ENCODE measurements at places on chromosomes 4 and X.

DNA sequence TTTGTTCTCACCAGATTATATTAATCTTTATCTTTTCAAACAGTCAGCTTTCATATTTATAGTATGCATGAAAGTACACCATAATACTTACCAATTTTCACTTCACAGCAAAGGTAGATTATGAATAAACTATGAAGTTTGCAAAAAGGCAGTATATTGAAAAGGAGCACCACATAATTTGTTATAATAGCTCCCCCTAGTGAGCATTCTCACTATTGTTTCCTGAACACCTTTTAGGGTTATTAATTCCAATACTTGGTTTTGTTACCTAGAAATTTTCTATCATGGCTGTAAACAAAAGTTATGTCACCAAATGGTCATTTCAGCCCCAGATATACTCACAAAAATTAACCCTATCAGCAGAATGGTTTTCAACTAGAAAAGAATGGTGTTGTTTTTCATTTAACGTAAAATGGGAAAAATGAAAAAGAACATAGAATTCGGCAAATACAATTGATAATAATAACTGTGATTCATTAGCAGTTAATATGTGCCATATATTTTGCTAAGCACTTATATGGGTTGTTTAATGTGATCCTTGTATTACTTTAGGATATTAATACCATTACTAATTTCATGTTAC lies 30.2 kb upstream of the NKX6-1 start:
- DNase-seq: peak; percentile 9

- DNase-seq: peak; percentile 25
Observed at GRCh38 chrX:67555578-67556203, 11.9 kb downstream of the AR start.

- no peak for DNase-seq
Observed at GRCh38 chrX:39049975-39050374, 248.7 kb downstream of the MID1IP1 start.

- DNase-seq: no peak
Observed at GRCh38 chr4:15068298-15068697, 66.0 kb downstream of the CPEB2 start.

DNA sequence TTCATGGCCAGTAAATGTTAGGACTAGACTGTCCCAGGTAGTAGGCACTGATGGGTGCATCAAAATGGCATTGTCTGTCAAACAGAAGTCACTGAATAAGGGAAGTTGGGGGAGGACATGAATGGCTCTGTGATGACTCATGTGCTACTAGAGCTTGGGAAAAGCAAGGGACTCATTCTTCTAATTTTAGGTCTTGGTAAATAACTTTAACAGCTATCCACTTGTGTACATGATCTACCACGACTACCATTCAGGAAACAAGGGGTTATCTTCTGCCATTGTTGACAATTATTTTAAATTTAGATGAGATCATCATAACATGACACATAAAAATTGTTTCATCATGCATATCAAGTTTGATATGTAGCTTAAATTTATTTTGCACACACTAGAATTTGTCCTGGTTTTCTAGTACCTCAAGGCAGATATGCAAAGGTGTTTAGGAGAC lies 6.3 kb downstream of the AREG start:
- peak; percentile 67 for DNase-seq

DNA sequence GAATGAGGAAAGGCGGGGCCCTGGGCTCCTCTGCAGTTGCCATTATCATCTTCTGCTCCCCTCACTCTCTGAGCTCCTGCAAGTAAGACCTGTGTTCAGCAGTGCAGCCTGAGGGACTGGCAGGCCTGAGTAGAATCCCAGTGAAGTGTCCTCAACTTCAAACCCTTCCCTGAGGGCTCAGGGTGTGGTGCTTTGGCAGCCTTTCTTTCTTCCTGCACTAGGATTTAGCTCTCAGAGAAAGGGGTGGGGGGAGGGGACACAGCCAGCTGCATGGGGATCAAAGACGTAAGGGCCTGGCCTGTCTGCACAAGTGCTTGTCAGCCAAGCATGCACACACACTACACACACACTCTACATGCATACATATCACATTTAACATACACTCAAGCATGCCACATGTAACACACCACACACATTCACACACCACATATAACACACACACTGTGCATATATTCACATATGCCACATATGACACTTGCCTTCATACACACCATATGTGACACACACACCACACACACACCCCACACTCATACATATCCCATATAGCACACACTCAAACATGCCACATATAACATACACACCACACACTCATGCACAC lies 223.4 kb upstream of the RPL34 start:
- no peak for DNase-seq

DNA sequence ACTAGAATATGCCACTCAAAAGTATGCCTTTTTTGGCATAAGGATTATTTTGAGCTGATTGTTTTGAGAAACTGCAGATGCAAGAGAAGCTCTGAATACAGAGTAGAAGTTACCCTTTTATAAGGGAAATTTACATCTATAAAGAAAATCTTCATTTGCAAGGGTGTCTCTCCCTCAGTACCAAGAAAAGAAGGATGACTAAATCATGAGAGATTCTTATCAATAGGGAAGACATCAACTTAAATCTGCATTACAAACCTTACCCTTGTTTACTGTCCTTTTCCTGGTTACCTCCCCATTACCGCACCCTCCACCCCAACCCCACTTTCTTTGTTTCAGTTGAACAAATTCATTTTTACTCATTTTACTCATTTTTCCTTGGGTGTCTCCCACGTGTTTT lies 62.5 kb downstream of the RLIM start:
- no peak for DNase-seq

DNA sequence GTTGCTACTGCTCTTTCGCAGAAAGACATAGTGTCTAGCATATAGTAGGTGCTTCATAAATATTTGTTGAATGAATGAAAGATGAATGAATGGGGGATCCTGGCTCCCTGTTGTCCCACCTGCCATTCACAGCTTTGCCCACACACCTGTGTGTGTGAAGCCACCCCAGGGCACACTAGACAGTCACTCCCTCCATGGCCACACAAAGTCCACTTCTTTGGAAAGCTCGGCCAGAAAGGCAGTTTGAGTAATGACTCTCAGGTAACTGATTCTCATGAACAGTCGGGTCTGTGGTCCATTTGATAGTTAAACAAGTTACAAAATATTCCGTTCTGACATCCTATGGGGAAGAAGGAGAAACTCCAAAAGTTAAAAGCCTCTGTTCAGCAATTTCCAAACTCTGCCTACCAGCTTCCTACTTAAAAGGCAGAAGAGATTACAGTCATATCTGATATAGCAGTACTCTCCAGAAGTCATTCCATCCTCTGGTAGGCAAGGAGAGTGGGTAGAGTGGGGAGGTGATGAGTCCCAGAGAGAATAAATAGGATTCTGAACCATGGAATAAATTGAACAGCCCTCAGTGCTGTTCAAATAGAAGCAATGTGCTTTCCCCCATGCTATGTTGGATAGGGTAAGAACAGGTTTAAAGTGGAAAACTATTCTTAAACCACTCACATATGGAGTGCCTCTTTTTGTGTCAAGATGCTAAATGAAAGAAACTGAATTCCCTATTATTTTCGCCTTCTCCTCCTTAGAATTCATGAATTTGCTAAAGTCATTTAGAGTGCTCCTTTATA lies 204.9 kb upstream of the GALNT7 start:
- no peak for DNase-seq

- peak; percentile 59 for DNase-seq
Observed at GRCh38 chrX:1468250-1468772, 15.6 kb upstream of the ASMTL start.
